ENCODE measurements at places on chromosomes 2 and 18.

DNA sequence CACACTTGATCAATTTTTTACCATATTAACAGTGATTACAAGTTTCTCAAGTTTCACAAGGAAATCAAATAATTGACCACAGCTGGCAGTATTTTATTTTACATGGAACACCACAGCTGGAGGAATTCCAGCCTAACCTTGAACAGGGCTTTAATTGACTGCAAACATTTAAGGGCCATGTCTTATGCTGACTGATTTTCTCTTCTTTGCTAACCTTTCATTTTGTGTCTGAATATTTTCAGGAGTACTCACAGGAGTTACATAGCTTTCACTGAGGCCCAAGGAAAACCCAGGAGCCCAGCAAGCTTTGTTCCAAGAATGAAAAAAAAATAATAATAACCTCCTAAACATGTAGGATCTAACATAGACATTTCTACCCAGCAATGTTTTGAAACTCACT, 49.6 kb downstream of the FRZB start:
- DNase-seq, result no peak

GRCh38 chr2:10169053-10169578, 46.6 kb downstream of the RRM2 start:
- no peak for DNase-seq

DNA sequence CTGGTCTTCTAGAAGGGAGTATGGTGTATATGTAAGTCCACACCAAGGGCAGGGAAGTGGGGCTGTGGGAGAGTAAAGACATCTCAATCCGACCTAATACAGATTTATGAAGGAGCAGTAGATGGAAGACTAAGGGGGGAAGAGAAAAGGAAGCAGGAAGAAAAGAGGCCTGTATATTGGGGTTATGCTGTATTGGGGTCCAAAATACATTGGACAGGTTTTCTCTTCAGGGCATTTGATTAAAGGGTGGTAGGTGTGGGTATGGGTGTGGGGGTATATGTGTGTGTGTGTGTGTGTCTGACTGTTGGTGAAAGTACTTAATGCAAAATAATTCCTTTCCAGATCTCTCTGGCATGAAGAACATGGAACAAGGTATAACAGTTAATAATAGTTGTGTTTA, 33.6 kb upstream of the SCYGR2 start:
- DNase-seq, result no peak

- no peak for DNase-seq
Observed at GRCh38 chr2:71546777-71547281, 93.5 kb downstream of the DYSF start.

- DNase-seq, result no peak
Observed at GRCh38 chr18:11529081-11529480, 80.3 kb upstream of the SLC35G4 start.

DNA sequence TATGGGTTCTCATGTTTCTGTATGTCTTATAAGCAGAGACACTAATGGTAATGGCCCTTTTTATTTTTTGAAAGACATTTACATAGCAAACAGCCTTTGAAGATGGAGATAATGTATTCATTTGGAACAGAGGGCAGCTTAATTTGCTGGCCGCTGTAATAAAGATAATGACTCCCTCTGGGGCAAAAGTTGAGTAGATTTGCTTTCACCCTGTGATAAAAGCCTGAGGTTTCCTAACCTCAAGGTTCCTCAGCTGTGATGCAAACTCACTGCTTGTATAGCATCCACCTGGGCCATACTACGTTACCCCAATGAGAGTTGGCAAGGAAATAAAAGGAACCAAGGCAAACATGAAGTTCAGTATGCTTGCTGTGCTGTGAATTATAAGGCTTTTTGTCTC, 54.8 kb downstream of the TEX51 start:
- no peak for DNase-seq

GRCh38 chr2:55932843-55933242, 9.3 kb upstream of the EFEMP1 start:
- no peak for DNase-seq

DNA sequence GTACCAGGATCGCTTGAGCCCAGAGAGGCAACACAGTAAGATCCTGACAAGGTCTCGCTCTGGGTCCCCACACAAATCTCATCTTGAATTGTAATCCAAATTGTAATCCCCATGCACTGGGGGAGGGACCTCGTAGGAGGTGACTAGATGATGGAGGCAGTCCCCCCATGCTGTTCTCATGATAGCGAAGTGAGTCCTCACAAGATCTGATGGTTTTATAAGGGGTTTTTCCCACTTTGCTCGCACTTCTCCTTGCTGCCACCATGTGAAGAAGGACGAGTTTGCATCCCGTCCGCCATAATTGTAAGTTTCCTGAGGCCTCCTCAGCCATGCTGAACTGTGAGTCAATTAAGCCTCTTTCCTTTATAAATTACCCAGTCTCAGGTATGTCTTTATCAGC, 46.0 kb upstream of the SERTAD2 start:
- DNase-seq, result no peak

DNA sequence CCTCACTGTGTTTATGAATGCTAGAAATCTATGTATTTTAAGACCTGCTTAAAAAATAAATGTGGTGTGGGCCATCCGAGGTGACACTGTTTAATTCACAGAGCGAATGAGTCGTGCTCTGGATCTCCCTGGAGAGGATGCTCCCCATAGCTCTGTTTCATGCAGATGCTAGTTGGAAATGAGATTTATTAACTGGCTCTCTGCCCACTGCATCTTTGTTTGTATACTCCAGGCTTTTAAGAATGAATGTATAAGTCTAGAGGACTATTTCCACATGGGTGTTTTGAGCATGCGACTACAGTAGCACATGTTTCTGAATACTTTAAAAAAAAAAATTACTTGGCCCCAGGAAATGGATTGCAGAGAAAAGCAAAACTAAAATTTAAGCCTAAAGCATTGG, 3.9 kb downstream of the MAPRE2 start:
- no peak for DNase-seq

DNA sequence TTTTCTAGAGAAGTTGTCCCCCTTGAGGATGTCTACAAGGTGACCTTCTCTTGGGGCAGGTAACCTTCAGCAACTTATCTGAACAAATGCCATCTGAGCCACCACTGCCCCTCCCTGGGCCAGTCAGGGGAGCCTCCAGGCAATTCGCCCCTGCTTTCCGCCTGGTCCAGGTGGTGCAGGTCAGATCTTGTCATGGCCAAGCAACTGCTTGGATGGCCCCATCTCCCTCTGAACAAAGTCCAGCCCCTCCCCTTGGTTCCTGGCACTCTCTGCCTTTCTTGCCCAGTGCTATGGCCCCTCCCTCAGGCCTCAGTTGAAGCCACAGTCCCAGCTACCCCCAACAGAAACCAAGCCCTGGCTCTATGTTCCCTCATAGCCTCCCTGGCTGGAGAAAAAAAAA, 138.7 kb downstream of the ALPK2 start:
- DNase-seq, result no peak

DNA sequence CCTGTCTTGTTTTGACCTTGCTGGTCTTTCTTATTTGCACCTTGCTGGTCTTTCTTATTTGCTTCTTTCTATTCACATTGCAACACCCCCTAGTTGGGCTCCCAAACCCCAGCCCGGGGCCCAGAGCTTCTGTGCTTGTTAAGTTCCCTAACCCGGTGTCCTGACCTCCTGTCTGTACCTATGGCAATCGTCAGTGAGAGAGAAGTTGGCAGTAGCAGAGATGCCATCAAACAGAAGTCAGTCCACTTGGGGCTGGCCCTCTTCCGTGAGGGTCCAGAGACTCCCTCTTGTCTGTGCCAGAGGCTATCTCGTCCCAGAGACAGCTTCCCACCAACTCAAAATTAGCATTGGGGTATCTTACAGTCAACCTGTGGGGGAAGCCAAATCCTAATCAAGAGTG, 55.7 kb downstream of the DPYSL5 start:
- no peak for DNase-seq

DNA sequence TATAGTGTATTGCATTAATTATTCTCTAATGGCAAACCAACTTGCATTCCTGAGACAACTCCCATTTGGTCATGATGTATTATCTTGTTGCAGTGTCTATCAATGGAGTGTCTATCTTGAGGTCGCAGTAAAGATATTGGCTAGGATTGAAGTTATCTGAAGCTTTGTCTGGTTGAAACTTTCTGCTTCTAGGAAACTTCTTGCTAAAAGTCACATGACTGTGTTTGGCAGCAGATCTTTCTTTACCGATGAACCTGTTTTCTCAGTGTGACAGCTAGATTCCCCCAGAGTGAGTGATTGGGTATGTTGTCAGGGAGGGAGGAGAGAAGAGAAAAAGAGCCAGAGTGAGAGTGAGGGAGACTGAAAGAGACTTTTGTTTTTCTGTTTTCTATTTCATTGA, 119.6 kb downstream of the QPCT start:
- no peak for DNase-seq

- no peak for DNase-seq
Observed at GRCh38 chr2:26982102-26982742, 11.8 kb downstream of the MAPRE3 start.

DNA sequence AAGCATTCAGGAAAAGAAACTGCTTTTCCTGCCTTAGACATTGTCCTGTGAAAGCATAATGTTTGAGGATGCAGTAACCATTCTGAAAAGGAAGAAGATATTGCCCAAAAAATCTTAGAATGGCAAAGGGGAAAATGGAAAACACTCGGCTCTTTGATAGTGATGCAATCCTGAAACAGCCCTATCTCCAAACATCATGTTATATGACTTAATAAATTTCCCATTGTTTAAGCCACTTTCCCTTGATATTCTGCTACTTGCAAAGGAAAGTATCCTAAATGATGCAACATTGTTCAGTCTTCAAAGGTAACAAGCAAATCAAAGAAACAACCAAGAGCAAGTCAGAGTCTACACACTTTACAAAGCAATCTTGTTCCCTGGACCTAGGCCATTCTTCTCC, 78.5 kb downstream of the EXOC6B start:
- no peak for DNase-seq

Measured in activated T-cell treated with anti-CD3 and anti-CD28 coated beads for 24 hours (primary cell).